Mesothelial cell of epicardium (in vitro differentiated cells): ENCODE measurements at places on chromosomes 13 and 19. TPM values are rescaled to one million over a fixed set of nuclear protein-coding genes. Genes with fewer than 3 reads are reported as not detected.

The TMTC4 gene
- 37.5 to 40.9 TPM (median 39.3 TPM) in 3 replicates for total RNA-seq

- peaks cover 4% of the 10 kb centered on the region for H3K4me1 ChIP-seq
- H3K36me3 ChIP-seq = no peaks in the 10 kb centered on the region
- H3K4me3 ChIP-seq = peak overlapping the region; percentile 39
These were observed 50.6 kb downstream of the CELF5 start for GRCh38 chr19:3274942-3275582.

DNA sequence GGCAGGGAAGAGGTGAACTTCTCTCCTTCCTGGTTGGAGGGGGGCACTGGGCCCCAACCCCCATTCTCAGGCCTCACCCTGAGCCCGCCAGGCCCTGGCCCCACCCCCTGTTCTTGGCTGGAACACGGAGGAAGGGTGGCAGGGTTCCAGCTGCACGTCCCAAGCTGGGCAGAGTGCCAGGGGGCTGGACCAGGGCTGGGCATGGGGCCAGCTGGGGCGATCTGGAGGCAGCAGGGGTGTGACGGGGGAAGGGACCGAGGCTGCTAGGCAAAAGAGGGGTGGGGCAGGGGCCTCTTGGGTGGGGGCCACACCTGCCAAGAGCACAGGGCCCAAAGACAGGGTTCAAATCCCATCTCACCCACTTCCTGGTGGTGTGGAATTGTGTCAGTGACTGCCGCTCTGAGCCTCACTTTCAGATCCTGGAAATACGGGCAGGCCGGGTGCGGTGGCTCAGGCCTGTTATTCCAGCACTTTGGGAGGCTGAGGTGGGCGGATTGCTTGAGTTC is 2.2 kb downstream of the HIF3A start:
- no peaks in the 10 kb centered on the region for H3K36me3 ChIP-seq
- peak; percentile 96 for DNase-seq
- H3K27ac ChIP-seq = peak overlapping the region; percentile 93
- peaks cover 3% of the 10 kb centered on the region for H3K27me3 ChIP-seq
- H3K4me1 ChIP-seq = peaks cover 59% of the 10 kb centered on the region

GRCh38 chr19:16033721-16034120 is 42.6 kb upstream of the TPM4 start:
- no peaks in the 10 kb centered on the region for H3K4me1 ChIP-seq
- H3K27me3 ChIP-seq = no peaks in the 10 kb centered on the region
- no peak for DNase-seq
- H3K36me3 ChIP-seq = no peaks in the 10 kb centered on the region
- H3K27ac ChIP-seq = no peak overlapping the region
- no peak overlapping the region for H3K4me3 ChIP-seq

- no peak overlapping the region for H3K4me3 ChIP-seq
- no peak for DNase-seq
- peaks cover 37% of the 10 kb centered on the region for H3K27me3 ChIP-seq
These were observed 19.3 kb upstream of the DPP9 start for GRCh38 chr19:4742723-4743646.

DNA sequence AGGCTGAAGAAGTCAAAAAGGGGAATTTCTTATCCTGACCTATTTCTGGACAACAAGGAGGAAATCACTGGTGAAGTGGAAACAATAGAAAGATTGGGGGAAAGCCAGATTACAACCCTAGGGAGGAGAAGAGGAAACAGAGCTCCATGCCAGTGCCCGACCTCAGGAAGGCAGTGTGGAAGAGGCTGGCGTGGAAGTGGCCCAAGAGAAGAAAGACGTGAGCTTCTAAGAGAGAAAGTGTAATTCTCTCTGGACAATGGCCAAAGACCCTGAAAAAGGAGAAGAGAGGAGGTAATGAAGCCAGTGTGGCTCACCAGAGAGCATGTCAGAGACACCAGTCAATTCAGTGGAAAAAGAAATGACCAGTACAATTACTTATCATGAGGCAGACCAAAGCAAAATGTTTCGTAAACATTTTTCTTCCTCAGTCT is 52.6 kb upstream of the URAD start:
- H3K36me3 ChIP-seq = no peaks in the 10 kb centered on the region
- H3K4me1 ChIP-seq = no peaks in the 10 kb centered on the region
- H3K4me3 ChIP-seq = no peak overlapping the region
- no peak overlapping the region for H3K27ac ChIP-seq
- peaks cover 29% of the 10 kb centered on the region for H3K27me3 ChIP-seq

DNA sequence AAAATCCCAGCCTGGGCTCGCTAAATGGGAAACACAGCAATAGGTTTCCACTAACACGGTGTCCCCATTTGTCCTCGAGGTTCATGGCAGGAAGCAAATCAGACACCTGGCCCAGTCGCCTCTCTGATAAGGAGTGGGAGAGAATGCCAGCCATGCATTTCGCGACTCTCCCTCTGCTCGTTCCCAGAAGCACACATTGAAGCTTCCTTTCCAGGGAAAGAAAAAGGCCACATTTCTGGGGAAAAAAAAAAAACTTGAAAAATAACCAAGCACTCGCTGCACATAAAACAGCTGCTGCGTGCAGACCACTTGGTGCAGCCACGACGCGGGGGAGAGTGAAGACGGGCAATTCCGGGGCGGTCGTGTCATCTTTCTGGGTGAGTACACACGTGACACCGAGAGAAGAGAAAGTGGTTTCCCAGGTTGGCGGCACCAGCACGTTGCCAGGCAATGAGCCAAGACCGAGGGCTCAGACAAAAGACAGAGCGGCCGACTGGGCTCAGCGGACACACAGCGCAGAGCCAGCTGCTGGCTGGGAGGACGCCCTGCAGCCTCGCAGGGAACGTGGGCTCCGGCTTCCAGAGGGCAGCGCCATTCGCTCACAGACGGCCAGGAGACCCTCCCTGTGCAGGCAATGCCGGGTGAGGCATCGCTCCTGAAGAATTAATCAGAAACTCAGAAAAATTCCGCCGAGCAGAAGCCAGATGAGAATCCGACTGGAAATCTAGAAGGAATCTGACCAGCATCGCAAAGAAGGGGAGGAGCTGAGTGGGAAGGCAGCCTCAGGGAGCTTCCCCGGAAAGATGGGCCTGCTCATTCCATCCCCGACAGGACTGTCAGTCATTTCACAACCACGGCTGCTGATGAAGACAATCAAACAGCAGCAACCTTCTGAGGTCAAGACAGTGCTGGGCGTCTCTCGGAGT is 83.2 kb upstream of the IRS2 start:
- no peak overlapping the region for H3K27ac ChIP-seq
- no peaks in the 10 kb centered on the region for H3K36me3 ChIP-seq
- H3K27me3 ChIP-seq = no peaks in the 10 kb centered on the region
- peaks cover 37% of the 10 kb centered on the region for H3K4me1 ChIP-seq
- H3K4me3 ChIP-seq = no peak overlapping the region

GRCh38 chr13:75444016-75444415 is 38.0 kb downstream of the TBC1D4 start:
- no peak for DNase-seq
- no peak overlapping the region for H3K4me3 ChIP-seq
- no peaks in the 10 kb centered on the region for H3K36me3 ChIP-seq
- peaks cover 15% of the 10 kb centered on the region for H3K4me1 ChIP-seq
- H3K27me3 ChIP-seq = no peaks in the 10 kb centered on the region
- no peak overlapping the region for H3K27ac ChIP-seq

GRCh38 chr19:45784096-45784495 is 1.8 kb upstream of the DMPK start:
- H3K4me1 ChIP-seq = peaks cover 27% of the 10 kb centered on the region
- no peak overlapping the region for H3K4me3 ChIP-seq

GRCh38 chr13:44906713-44907112 is 82.6 kb downstream of the NUFIP1 start:
- no peak overlapping the region for H3K4me3 ChIP-seq
- DNase-seq = no peak
- H3K27ac ChIP-seq = peak overlapping the region; percentile 82
- no peaks in the 10 kb centered on the region for H3K36me3 ChIP-seq

DNA sequence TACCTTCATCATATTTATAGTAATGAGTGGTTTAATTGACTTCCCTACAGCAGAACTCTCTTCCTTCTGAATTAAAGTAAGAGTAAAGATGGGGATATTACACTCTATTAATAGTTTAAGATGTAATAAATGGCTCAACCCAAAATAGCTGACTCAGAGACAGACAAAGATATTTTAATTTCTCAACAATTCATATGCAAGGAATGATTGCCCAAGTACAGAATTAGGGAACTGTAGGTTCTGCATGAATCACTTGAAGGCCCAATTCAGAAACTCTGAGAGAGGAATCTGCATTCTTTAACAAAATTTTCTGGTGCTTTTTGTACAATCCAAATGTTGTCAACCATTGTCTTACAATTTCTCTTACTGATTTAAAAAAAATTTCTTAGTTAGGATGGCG is 42.9 kb upstream of the PCDH9 start:
- no peak overlapping the region for H3K27ac ChIP-seq
- no peak overlapping the region for H3K4me3 ChIP-seq
- no peak for DNase-seq
- H3K4me1 ChIP-seq = peaks cover 5% of the 10 kb centered on the region
- H3K36me3 ChIP-seq = no peaks in the 10 kb centered on the region

DNA sequence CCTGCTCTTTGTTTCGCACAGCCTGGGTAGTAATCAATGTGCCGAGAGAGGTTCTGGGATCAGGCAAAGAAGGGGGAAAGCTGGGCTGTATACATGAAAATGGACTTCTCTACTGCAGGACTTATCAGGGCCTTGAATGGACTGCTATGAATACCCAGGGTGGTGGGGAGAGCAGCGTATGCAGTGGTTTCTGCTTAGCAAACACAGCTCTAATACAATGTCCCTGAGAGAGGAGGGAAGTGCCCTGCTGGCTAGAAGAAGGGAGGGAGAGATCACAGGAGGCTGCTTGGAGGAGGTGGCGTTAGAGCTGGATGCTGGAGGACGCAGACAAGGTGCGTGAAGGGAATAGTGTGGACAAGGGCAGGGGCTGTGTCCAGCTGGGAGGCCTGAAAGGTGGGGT is 116.1 kb downstream of the PTPRS start:
- H3K27me3 ChIP-seq = no peaks in the 10 kb centered on the region
- no peak overlapping the region for H3K4me3 ChIP-seq
- H3K27ac ChIP-seq = no peak overlapping the region
- no peak for DNase-seq
- no peaks in the 10 kb centered on the region for H3K4me1 ChIP-seq

DNA sequence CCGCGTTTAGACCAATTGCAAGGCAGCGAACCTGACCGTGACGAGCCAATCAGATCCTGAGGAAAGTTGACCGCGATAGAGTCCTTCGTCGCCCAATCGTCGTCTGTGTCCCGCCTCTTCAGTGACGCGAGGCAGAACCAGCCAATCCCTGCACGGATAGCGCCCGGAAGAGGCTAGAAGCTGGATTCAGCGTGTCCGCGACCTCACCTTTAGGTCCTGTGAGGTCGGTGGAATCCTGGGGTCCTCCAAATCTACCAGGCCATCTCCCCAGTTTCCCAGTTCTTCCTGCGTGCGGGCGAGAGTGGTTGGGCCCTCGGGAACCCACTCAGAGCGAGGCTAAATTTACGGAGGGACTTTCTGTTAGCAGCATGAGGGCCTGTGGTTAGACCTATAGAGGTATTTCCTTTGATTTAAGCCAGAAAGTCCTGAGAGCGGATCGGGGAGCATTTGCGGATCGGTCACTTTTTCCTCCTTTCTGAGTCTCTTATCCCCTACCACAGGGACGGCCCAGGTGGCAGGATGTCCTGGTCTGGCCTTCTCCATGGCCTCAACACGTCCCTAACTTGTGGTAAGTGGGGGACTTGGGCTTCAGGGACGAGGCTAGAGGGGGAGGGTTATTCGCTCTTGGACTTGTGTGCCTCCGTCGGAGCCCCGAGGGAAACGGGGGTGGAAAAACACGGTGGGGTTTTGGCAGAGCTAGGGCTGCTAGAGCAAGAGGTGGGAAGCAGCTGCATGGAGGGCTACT is at the start of gene MRPS12:
Gene MRPS12, plus strand, starts transcription at position 169 of the 745 bp plus-strand sequence. Its CDS starts 351 bp downstream, at position 520.
- H3K4me3 ChIP-seq = peak within 1 kb of the TSS; percentile 98
- H3K36me3 ChIP-seq = peaks cover 30% of the 10 kb centered on the region
- peaks cover 17% of the 10 kb centered on the region for H3K4me1 ChIP-seq
- peak within 1 kb of the TSS; percentile 100 for H3K27ac ChIP-seq
- peak; percentile 97 for DNase-seq

GRCh38 chr19:18167975-18168645 is 5.5 kb upstream of the IFI30 start:
- peaks cover 38% of the 10 kb centered on the region for H3K36me3 ChIP-seq
- no peak overlapping the region for H3K27ac ChIP-seq
- H3K4me1 ChIP-seq = no peaks in the 10 kb centered on the region
- H3K27me3 ChIP-seq = no peaks in the 10 kb centered on the region
- no peak for DNase-seq
